EL (cell line): ENCODE measurements at places on chromosomes 4 and X.

- DNase-seq, result peak; percentile 39
Measured at GRCh38 chr4:142840516-142841123, 5.5 kb downstream of the INPP4B start.

GRCh38 chr4:61517144-61517543 lies 317.0 kb downstream of the ADGRL3 start:
- no peak for DNase-seq

GRCh38 chrX:123085311-123085940 lies 98.7 kb upstream of the GRIA3 start:
- peak; percentile 36 for DNase-seq

DNA sequence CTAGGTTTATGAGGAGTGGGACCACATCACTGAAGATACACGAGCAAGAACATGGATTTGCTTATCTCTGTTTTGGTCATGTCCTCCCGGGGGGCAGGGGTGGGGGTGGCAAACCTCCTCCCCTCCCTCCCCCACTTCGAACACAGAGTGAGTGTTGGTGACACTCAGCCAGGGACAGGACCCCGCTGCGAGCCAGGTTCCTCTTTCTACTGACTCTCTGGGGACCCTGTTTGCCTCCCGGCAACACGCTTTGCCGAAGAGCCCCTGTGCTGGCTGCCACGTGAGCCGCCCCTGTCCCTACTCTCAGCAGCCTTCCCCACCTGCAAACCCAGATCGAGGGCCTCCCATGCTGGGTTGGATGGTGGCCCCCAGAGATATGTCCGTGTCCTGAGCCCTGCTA lies 34.7 kb downstream of the P2RY8 start:
- no peak for DNase-seq
